ENCODE measurements at places on chromosomes 1 and 21.

GRCh38 chr1:43832998-43833397 is 100.6 kb upstream of the ARTN start:
- no peak for DNase-seq

DNA sequence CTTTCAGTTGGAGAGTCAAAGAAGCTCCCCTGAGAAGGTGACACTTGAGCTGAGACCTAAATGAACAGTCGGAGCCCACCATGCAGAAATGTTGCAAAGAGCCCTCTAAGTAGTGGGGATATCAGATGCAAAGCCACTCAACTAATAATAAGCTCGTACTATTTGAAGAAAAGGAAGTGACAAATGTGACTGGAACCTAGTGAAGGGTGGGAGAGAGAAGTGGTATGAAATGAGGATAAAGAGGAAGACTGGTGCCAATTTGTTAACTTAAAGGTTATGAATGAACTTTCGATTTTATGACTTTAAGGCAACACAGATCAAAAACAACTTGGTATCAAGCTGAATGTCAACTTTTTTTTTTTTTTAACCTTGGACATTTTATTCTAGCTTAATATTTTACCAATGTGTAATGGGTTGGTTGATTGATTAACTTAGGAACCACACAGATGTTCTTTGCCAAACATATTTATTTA is 14.7 kb downstream of the LYPLAL1 start:
- DNase-seq, result no peak

DNA sequence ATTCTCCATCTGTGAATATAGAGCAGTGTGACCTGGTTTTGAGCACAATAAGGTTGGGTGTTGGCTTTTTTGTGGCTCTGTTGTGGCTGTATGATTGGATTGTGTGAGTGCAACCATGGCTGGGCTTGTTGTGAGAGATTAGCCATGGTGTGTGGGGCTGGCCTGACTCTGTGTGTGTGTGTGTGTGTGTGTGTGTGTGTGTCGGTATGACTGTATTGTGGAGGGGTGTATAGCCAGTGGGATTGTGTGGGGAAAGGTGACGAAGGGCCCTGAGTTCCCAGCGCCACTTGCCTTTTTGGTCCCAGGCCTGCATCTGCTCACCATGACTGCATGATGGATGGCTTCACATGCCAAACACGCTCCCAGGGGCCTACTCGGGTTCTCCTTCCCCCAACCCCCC is 5.9 kb upstream of the SLC6A9 start:
- DNase-seq, result no peak

DNA sequence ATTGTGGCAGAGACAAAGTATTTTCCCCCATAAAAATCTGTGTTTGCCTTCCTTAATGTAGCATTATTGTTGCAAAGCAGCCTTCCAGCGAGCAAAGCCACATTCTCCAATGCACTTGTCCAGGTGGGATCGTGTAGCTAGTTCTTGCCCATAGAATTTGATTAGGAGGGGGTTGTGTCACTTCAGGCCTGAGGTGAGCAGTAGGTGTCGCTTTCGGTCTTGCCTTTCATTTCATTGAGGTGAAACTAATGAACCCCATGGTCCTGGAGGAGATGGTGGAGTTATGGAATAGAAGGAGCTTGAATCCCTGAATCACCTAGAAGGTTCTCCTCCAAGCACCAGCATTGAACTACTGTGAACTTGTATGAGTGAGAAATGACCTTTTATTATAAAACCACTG is 318.9 kb upstream of the PBX1 start:
- DNase-seq, result peak; percentile 31

- no peak for DNase-seq
Observed at GRCh38 chr1:233375653-233376052, 48.1 kb downstream of the MAP3K21 start.

DNA sequence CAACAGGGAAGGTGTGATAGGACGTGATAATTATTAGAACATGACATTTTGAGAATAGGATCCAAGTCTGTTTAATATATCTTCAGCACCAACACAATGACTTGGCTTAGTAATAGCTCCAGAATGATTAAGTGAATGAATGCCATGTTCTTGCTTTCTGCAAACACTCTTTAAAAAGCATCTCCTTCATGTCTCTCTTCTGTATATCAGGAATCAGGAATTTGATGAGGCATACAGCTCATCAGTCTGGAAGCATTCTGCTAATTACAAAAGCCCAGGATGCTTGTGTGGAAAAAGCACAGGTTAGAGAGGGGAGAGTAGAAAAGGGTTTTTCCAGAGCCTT is 113.0 kb upstream of the ZNF648 start:
- DNase-seq, result no peak

DNA sequence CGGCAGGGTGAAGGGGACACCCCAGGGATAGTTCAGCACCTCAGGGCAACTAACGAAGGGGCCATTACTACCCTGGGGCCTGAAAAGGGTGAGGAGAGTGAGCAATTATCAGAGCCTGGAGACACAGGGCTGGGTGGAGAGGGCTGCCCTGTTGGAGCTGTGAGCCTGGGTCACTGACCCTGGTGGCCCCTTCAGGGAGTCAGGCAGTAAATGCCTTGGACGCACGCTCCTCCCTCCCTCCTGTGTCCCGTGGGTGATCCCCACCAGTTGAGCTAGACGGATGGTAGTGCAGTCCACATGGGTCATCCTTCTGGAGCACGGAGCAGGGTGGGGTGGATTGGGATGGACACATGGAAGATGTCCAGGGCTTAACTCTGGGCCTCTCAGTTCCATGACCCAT is 305.3 kb downstream of the PTPRU start:
- no peak for DNase-seq

- DNase-seq, result no peak
Observed at GRCh38 chr21:46424621-46425020, 34.1 kb upstream of the DIP2A start.
